ENCODE measurements at places on chromosomes 4 and X. TPM values are rescaled to one million over a fixed set of nuclear protein-coding genes. Genes with fewer than 3 reads are reported as not detected.

The TBX22 gene
- total RNA-seq: not detected

The TCEAL8 gene
- 27.6 TPM for total RNA-seq

The CLNK gene
- total RNA-seq: 2.5 TPM

The GLUD2 gene
- total RNA-seq: 0.13 TPM

The TSPAN6 gene
- 0.23 TPM for total RNA-seq

The TMEM150C gene
- 0.13 TPM for total RNA-seq

The TBC1D9 gene
- total RNA-seq: 12.9 TPM

The UGT2B11 gene
- not detected for total RNA-seq

The ANXA5 gene
- 102 TPM for total RNA-seq

The S100P gene
- 0.90 TPM for total RNA-seq

The RUFY3 gene
- 28.3 TPM for total RNA-seq

The RNF175 gene
- total RNA-seq: not detected

The MBNL3 gene
- total RNA-seq: 32.7 TPM

The CORIN gene
- total RNA-seq: not detected

The VCX2 gene
- total RNA-seq: not detected

The SUPT20HL2 gene
- not detected for total RNA-seq

All from GM12878 (cell line).